ENCODE measurements at places on chromosomes 16 and 17. TPM values are rescaled to one million over a fixed set of nuclear protein-coding genes. Genes with fewer than 3 reads are reported as not detected.

DNA sequence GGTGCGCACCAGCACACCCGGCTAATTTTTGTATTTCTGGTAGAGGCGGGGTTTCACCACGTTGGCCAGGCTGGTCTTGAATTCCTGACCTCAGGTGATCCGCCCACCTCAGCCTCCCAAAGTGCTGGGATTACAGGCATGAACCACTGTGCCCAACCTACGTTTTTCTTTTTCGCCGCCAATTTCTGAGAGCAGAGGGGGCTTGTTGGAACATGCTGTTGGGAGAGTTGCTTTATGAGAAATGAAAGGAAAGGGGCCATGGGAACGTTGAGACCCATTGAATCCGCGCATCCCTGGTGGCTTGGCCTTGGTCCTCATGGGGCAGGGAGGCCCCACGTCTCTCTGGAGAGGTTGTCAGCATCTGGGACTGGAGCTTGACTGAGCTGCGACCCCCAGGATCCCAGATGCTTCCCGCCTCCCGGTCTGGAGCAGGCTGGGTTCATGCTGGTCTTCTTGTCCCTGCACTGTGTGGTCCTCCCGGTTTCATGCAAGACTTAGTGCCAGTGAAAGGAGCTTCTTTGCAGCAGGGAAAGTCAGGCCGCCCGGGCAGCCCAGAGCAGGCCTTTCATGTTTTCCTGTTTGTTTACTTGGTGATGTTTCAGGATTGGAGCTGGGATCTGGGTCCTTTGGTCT lies 22.8 kb downstream of the CRISPLD2 start:
- DNase-seq = no peak

- no peak for DNase-seq
Observed at GRCh38 chr17:58335779-58336455, 7.3 kb upstream of the TSPOAP1 start.

DNA sequence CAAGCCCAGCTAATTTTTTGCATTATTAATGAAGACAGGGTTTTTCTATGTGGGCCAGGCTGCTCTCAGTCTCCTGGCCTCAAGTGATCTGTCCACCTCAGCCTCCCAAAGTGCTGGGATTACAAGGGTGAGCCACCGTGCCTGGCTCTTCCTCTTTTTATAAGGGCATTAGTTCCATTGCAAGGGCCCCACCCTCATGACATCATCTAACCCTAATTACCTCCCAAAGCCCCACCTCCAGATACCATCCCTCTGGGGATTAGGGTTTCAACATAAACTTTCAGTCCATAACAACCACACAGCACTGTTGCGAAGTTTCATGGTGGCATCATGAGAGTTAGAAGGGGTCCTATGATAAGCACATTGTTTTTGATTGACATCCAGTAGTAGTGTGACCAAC lies 277.7 kb downstream of the GRIN2A start:
- DNase-seq = no peak

DNA sequence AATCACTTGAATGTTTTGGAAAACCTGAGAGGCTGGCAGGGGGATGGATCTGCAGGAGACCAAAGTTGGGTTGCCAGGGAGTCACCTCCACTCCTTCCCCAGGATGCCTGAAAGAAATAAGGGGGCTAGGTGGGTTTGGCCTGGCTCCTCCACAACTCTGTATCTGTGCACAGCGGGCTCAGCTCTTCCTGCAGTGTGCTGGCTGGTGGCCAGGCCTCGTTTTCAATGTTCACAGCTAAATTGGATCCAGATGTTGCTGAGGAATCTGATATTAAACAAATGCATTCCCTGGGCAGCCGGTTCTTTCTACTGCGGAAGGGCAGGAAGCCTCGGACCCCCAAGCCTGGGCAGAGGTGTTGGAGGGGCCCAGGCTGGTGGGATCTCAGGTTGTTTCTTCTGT lies 106.2 kb downstream of the N4BP1 start:
- DNase-seq = no peak

Gene ACSM5
- total RNA-seq = not detected

Gene SOST
- not detected for total RNA-seq

Measured in H1 (cell line).